ENCODE measurements at places on chromosomes 12 and 14.

- DNase-seq, result no peak
These were observed 159.8 kb downstream of the TGFB3 start for GRCh38 chr14:75821831-75822521.

DNA sequence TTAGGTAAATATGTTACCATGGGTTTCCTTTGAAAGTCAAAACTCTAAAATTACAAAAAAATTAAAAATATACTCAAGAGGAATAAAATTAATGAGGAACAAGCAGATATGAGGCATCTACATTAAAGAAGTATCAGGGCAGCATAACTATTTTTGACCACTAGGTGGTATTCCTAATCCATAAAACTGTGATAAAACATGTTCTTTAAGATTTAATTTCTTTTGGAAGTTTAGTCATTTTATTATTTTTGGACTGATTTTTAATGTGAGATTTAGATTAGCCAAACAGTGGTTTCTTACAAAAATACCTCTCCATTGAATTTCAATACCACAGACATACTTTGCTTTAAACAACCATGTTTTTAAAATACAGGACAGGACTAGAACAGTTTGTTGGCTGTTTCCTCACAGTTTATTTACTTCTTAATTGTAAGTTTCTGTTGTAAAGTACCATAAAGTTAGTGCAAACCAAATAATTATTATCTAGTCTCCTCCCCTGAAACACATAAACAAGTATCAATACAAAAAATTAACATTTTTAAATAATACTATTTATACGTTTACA lies 49.8 kb downstream of the NTS start:
- DNase-seq, result peak; percentile 48

DNA sequence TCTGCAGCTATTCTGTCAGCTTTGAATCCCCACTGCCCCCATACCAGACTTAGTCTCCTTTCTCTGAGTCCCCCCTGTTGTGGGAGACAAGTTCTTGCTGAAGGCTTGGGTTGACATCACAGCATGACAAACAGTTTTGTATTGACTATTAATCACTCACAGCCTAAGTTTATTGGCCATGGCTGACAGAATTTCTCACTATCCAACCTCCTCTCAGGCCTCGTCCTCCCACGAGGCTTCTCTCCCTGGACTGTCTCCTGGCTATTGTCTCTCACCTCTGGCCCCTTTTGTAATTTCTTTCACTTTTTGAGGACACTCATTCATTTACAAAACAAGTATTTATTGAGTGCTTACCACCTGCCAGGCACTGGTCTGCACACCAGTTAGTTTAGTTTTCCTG lies 35.2 kb upstream of the DCD start:
- no peak for DNase-seq

GRCh38 chr12:109632342-109632741 lies 58.7 kb downstream of the MVK start:
- no peak for DNase-seq

GRCh38 chr12:6945613-6946012 lies 1.8 kb downstream of the C12orf57 start:
- DNase-seq, result no peak

- no peak for DNase-seq
These were observed 5.6 kb downstream of the TRMT61A start for GRCh38 chr14:103534576-103535061.

- DNase-seq, result no peak
These were observed 166.0 kb downstream of the SLC38A4 start for GRCh38 chr12:46659824-46660223.

DNA sequence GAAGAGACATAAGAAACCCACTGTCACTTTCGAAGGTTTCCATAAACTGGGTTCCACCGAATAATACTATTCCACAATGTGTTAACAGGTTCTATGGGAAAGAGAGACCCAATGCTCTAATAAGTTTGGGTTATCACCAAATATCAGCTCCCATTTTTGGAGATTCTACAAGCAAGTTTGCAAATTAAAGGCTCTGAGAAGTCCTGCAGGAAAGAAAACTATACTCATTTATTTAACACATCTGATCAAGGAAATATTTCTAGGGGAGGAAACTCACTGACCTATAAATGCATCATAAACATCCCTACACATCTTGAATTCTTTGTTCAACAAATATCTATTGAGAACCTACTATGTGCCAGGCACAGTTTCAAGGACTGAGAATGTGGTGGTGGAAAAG lies 161.4 kb downstream of the KSR2 start:
- DNase-seq, result no peak

DNA sequence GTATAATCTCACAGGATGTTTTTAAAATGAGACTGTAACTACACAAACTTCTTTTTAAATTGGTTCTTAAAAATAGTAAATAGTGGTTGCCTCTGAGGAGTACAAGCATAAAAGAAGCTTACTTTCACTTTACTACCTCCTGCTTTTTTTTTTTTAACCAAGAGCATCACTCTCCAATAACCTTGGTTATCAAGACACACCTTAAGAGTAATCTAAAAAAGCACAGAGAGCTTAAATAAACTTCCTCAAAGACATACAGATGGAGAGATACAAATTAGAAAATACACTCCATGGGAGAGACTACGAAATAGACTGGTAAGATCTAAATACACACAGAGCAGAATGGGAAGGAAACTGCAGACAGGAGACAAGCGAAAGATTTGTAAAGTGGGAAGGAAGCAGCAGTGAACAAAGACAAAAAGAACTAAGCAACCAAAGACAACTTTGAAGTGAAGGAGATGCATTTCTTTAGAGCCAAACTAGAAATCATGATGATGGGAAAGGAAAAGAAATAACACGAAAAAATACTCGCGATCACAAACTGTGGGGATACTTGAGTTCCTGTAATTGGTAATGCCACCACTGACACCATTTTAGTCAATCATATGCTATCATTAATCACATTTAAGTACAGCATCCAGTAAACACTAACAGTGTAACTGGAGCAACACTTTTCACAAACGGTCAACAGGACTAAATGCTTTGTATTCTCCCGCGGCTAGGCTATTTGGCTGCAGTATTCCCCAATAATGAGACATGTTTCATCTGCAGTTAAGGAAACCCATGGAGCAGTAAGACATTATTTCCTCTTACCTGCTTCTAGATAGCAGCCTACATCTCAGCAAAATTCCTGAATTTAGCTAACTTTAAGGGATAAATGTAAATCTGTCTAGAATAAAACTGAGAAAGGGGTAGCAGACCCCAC lies 8.2 kb downstream of the SINHCAF start:
- no peak for DNase-seq

GRCh38 chr14:103328941-103329340 lies 5.1 kb upstream of the EIF5 start:
- DNase-seq, result no peak

GRCh38 chr14:101221549-101222160 lies 318.1 kb upstream of the RTL1 start:
- no peak for DNase-seq

GRCh38 chr12:82187011-82187410 lies 171.2 kb downstream of the CCDC59 start:
- no peak for DNase-seq

DNA sequence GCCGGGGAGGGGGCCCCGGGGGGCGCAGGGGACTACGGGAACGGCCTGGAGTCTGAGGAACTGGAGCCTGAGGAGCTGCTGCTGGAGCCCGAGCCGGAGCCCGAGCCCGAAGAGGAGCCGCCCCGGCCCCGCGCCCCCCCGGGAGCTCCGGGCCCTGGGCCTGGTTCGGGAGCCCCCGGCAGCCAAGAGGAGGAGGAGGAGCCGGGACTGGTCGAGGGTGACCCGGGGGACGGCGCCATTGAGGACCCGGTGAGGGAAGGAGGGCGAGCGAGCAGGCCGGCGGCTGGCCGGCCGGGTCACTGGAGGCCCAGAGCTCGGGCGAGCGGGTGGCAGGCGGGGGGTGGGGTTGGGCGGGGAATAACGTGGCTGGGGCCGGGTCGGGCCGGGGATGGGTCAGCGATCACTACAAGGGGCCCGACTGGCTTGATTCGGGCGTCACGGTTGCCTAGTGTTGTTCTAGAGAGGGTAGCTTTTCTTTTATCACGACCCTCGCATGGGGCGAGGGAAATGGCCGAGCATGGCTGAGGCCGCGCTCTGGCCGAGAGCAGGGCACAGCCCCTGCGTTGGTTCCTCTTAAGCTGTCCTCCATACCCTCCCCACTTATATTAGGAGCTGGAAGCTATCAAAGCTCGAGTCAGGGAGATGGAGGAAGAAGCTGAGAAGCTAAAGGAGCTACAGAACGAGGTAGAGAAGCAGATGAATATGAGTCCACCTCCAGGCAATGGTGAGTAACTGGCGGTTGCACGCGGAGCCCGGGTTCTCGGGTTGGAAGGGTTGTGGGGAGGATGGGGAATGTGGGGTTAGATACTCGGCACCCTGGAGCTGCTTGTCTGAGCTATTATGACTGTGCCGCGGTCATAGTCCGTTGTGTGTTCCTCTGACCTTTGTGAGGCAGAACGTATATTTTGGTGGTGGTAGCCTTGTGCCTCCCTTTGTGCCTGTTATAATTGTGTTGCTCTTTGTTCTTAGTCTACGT lies 603 bp downstream of the PABPN1 start:
- DNase-seq, result peak; percentile 50

DNA sequence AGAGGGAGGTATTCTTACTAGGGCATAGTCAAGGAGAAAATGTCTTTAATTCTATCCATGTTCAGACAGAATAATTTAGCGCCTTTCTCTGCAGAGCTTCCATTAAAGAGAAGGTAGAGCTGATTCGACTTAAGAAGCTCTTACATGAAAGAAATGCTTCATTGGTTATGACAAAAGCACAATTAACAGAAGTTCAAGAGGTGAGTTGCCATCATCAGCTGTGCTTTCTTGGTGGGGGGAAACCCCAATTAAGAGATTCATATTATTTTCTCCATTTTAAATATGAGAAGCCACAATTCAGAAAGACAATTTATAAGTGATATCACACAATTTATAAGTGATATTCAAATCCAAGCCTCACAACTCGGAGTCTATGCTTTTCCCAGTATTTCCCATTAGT lies 27.8 kb downstream of the RPGRIP1 start:
- DNase-seq, result no peak

DNA sequence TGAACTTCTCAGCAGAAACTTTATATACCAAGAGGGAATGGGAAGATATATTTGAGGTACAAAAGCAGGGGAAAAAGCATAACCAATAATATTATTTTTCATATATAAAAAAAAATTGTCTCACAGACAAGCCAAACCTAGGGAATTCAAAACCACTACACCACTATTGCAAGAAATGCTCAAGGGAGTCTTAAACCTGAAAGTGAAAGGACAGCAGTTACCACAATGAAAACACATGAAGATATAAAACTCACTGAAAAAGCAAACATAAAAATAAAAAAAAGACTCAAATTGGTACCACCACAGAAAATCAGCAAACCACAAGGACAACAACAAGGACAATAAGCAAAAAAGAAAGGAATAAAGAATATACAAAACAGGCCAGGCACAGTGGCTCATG lies 131.9 kb downstream of the CEP128 start:
- no peak for DNase-seq

DNA sequence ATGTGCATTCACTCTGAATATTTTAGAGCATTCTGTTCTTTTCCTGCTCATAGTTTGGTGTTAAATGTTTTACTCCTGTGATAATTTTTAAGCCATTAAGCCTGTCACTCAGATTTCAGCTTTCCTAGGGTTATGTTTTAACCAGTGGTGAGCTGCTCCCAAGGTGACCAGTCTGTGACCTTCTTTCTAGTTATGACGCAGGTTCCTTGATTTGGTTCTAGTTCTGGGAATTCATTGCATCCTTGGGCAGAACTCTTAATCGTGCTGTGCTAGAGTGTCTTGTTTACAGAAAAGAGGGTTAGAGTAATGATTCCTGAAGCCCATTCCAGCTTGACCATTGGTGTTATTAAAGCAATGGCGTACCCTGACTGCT lies 2.2 kb downstream of the GABARAPL1 start:
- DNase-seq, result no peak

- peak; percentile 43 for DNase-seq
These were observed 40.2 kb downstream of the HSP90AA1 start for GRCh38 chr14:102046337-102047278.

GRCh38 chr14:77791225-77791600 lies 8.7 kb upstream of the ADCK1 start:
- DNase-seq, result no peak

GRCh38 chr12:50275556-50275955 lies 7.8 kb downstream of the LIMA1 start:
- DNase-seq, result no peak

DNA sequence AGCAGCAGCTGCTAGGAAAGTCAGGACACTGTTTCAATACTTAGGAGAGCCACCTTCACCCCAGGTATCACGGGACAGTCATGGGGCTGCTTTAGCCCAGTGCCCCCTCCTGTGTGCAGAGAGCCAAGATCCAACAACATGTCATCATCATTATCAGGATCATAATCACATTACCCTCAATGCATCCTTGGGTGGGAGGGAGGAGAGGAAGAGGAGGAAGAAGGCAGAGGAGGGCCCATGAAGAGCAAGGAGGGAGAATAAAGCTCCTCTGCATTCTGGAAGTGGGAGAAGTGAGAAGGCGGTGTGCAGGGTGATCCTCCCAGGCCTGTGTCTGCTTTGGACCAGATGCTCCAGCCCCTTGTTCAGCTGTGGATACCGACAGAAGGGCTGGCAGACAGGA lies 64.2 kb downstream of the TSPAN11 start:
- DNase-seq, result no peak

DNA sequence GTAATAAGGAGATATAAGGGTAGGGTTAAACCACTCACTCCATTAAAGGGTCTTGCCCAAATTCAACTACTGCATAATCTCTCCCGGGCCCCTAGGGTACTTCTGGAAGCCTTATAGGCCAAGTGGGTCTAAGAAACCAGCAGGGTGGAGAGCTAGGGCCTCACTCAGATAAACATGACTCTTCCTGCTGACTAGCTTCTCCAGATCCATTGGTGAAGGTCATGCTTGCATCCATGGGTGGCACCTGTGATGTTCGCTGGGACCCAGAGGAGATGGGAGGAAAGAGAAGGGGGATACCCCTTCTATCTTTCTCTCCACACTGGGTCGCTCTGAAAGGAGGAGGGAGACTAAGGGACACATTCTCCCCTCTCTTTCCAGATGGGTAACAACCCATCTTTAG lies 36.1 kb upstream of the HIGD1C start:
- DNase-seq, result no peak

- peak; percentile 65 for DNase-seq
These were observed at the start of gene MMP17 for GRCh38 chr12:131827961-131828534. MMP17 (plus strand) TSS chr12:131828393; CDS start chr12:131828495, 102 bp downstream.

GRCh38 chr14:53430870-53431269 lies 277.7 kb upstream of the DDHD1 start:
- no peak for DNase-seq

DNA sequence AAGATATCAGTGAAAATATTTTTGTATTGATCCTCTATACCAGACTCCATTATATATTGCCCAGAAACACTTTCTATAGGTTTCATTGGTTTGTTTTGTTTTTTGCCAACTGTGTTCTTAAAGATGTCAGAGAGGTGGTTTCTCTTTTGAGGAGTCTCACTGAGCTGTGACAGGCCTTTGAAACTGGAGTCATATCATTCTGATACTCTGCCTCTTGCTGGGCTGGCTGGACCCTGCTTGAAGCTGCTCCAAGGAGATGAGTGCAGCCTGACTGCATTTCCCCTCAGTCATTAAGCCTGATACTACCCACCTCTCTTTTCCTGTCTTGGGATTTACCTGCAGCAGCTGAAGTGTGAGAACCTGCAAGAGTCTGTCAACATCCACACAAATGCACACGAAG lies 16.4 kb upstream of the TAS2R30 start:
- DNase-seq, result no peak

- DNase-seq, result no peak
These were observed 45.3 kb downstream of the IQSEC3 start for GRCh38 chr12:111699-112493.

GRCh38 chr12:131723532-131723931 lies 12.6 kb downstream of the SFSWAP start:
- no peak for DNase-seq

GRCh38 chr12:109542014-109542413 lies 31.3 kb downstream of the MMAB start:
- DNase-seq, result peak; percentile 57

GRCh38 chr12:110245369-110245772 lies 35.7 kb upstream of the ATP2A2 start:
- no peak for DNase-seq
